Right ventricle myocardium superior (tissue), 1 donor: ENCODE measurements at places on chromosomes 7 and 10.

DNA sequence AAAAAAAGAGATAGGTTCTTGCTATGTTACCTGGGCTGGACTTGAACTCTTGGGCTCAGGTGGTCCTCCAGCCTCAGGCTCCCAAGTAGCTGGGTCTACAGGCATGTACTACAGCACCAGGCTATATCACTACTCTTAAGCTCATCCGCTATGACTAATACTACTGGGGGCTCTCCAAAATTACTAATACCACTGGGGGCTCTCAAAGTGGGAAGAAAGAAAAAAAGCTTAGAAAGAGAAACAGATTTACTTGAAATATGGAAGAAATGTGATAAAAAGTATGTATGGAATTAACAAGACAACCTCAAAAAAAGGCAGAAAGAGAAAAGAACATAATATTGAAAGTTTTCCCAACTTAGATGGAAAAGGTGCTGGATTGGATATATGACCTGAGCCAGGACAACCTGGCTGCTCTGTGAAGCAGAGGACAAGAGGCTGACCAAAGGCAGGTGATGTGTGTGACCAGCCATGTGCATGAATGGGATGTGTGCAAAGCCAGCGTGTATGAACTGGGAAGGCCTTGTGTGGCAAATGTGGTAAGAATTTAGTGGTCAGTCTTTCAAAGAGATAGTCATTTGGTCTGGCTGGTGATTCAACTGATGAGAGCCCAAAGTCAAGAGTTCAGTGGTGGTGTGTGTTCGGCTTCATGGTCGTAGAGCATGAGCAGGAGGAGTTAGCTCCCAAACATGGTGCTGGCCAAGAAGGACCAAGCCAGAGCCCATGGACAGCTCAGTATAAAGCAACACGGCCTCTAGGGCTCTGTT lies 232.4 kb upstream of the KLF14 start:
- no peak for DNase-seq

- no peak for DNase-seq
These were observed 269.7 kb downstream of the ZMYND11 start for GRCh38 chr10:404991-405390.

DNA sequence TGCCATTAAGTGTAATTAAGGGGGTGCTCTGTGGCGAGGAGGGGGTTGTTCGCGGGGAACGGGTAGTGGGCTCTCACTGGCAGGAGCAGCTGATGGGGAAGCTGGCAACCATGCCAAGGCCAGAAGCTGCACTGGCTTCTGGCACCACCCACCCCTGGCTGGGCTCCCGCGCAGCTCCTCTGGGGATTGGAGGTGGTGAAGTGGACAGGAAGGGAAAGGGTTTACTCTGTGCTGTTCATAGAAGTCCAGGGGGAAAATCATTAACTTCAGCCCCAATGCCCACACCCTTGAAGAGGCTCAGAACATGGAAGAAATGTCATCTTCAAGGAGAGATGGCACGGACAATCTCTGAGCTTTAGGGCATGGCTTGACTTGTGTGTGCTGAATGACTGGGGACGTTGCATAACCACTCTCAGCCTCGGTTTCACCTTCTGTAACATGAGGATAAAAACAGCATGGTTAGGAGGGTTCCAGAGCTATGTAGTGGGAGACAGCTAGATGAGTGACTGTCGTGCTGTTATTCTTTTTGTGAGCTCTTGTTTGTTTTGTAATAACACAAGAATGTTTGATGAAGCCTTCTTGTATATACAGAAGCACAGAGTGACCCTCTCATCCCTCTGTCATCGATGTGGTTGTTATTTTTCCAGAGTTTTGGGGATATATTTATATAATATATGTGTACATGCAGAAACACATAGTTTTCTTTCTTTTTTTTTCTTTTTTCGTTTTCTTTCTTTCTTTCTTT lies 29.9 kb downstream of the KAZALD1 start:
- no peak for DNase-seq

- no peak for DNase-seq
These were observed 18.8 kb upstream of the GARS1 start for GRCh38 chr7:30575910-30576309.

GRCh38 chr7:26198133-26198780 lies 2.3 kb downstream of the HNRNPA2B1 start:
- DNase-seq: no peak

DNA sequence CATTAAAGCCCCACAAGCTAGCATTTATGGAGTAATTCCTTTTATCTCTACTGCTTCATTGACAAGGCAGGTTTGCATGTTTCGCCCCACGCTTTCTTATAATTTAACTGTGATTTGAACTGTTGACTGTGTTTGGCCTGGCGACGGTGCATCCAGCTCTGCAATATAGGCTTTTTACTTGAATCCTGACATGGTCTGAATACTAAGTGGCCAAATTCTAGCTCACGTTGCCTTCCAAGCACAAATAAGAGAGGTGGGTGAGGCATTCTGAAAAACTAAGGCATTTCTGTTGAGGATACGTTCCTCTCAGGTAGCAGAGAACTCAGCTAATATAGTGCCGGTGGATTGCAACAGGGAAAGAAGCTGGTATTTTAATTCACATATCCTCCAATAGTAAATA lies 61.8 kb downstream of the NRP1 start:
- no peak for DNase-seq

- DNase-seq: no peak
These were observed 1511.9 kb downstream of the REEP3 start for GRCh38 chr10:65032867-65033769.
